NCI-H1417 treated with DMSO at 0.1 percent for 48 hours (cell line): ENCODE measurements at places on chromosomes 4 and X.
A peak's percentile ranks its signal among the peaks of the same experiment; 100 is the strongest.

DNA sequence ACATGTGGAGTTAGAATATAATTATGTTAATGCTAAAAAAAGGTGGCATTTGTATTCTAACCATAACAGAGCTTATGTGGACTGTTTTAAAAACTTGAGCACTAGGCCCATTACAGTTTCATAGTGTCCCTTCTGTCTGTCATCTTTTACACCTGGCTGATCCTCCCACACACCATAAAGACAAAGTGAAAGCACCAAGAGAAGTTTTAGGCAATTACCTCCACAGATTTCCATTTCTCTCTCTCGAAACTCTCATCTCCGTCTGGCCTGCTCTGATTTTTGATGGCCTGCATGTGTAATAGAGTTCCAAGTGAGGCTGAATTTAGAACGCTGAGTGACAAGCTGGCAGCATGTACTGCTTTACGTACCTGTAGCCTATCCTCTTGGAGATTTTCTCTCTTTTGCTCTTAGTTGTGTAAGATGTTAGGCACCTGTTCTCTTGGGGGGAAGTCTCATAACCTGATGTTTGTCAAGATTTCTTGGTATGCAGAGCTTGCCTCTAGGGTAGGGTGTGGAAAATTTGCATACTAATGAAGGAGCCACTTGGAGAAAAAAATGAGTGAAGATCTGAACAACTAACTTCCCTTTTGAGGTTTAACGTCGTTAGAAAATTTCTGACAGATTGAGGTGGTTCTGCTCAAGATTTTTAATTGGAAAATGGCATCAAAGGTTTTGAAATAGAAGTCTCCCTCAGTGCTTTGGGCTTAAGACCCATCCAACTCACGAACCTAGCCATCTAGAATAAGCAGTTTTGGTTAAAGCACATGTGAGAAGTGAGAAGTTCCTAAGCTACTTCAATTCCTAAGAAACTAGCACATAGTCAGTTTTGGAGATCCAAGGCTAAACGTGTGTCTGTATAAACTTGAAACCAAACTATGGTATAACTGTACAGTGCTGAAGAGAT, 57.6 kb upstream of the RAP1GDS1 start:
- no peak for DNase-seq

DNA sequence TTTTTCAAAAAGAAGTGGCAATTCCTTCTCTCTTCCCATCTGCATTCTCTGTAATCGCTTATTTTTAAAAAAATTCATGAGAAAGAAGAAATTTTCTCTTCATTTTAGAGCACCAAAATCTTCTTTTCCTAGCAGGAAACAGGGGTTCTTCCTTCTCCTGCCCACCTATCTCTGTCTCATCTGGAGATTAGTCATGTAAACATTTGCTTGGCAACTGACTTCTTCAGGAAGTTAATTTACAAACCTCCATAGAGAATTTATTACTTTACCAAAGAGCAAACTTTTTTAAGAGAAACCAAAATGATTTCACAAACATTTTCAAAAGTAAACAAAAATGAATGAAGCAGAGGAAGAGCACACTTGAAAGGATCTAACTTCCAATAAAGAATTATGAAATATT, 13.5 kb downstream of the TTC29 start:
- no peak for DNase-seq

DNA sequence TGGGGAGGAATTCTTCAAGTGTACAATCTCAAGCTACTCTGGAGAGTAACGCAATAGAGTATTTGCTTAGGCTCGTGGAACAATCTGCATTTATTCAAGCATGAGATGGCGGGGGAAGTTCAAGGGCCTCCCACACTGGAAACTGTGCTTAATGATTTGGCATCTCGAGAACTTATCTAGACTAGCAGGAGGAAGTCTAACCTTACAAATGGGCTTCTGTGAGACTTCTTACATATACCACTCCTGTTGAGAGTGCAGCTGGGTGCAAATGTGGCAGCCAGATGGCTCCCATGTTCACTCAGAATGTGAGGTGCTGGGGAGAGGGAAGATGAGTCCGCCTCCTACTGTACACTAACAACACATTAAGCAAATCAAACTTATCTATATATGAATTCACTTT, 29.3 kb upstream of the PTPN13 start:
- DNase-seq, result no peak

GRCh38 chr4:37885496-37885895, 5.4 kb upstream of the TBC1D1 start:
- DNase-seq, result no peak

GRCh38 chrX:51144828-51145442, 187.7 kb upstream of the NUDT10 start:
- DNase-seq, result peak; percentile 1

DNA sequence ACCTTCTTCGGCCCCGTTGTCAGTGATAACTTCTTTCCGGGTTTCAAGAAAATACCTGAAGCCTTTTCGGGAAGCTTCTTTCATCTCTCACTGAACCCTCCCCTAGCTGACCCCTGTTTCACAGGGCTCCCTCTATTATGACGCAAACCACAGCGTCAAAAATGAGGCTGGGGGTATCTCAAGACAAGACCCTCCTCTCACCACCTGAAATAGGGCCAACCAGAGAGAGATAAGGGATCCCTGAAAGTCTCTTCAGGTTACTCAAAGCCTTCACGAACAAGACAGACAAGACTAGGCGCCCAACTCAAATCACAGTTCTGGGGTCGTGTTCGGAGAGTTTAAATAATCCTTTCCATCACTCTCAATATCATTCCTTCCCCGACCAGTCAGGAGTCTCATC, 1.2 kb downstream of the PHF8 start:
- no peak for DNase-seq

DNA sequence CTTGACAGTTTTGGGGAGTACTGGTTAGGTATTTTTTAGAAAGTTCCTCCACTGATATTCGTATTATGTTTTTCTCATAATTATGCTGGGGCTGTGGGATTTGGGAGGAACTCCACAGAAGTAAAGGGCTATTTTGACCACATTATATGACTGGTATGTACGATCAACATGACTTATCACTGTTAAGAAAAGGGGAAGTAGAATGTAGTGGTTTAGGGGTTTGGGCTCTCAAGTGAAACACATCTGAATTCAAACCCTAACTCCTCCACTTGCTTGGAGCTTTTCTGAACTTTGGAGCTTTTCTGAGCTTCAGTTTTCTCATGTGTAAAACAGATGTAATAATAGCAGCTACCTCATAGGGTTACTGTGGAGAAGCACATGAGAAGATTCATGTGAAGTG, 96.4 kb upstream of the C1GALT1C1 start:
- DNase-seq, result no peak

- no peak for DNase-seq
Observed at GRCh38 chrX:40303256-40304077, 205.7 kb upstream of the BCOR start.

DNA sequence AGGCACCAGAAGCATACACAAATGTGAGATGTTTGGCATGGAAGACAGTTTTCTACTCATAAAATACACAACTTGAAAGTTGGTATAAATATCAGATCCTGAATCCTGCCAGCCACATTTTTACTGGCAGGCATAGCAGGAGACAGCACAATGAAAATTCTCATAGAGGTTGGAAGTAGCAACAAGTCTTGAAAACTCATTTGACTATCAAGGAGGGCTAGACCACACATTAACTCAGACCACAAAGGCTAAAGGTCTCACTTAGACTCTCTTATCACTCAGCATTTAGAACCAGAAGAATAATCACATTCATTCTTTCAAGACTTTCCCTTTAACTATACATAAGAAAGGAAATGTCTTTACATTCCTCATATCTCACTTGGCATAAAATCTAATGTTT, 56.5 kb downstream of the SORBS2 start:
- DNase-seq, result no peak

DNA sequence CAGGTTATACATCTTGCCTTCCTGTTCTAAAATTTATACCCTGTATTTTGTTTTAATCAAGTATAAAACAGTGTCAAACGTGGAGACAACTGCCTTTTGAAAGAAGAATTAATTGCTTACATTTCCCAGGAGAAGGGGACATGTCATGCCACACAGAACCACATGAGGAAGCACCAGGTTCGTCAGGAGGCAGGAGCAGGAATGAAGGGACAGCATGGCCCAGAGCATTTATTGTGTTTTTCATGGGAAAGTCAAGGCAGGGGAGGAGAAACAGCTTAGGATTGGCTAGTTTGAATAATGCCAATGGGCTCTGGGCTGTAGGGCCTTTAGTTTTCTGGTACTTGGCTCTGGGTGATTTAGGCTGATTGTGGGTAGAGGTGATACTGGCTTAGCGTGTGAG, 203.7 kb downstream of the CFAP299 start:
- DNase-seq, result no peak

DNA sequence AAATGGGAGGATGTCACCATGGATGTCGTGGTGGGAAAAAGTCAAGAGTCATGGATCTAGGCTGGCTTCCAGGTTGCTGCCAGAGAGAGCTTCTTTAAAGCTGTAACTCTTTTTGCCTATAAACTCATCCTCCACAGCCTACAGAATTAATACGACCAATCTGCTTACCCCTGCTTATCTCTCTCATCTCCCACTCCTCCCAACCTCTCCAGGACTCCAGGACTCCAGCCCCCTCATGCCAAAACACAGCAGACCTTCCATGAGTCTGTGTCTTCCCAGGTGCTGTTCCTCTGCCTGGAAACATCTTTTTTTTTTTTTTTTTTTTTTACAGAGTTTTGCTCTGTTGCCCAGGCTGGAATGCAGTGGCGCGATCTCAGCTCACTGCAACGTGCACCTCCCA, 15.3 kb upstream of the SLC10A4 start:
- DNase-seq, result no peak

DNA sequence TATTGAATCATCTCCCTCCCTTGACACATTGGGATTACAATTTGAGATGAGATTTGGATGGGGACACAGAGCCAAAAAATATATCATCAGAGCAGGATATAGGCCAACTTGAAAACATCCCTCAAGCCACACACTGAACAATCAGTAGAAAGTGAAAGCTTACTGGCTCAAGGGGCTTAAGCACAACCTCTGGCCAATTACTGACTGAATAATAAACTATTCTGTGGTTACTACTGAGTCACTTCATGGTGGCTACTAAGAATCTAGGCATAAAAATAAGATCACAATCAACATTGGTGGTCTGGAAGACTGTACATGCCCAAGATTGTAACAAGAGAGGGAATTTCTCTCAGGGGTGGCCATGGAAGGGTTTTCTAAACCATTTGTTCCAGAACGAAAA, 27.4 kb upstream of the GPR174 start:
- DNase-seq, result no peak

DNA sequence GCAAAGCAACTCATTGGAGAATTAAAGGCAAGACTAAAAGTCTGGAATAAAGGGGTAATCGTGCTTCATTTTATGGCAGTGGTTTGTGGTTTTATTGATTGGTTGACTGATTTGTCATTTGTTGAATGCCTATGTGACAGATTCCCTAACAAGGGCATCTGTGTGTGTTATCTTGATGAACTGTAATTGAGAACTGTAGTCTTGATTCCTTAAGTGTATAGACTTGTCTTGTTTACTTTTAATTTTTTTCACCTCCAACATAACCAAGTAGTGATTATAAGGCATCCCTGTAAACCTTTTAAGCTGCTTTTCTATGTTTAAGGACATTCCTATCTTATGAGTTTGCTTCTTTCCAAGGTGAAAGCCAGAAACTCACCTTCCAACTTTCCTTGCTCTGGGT, 216.0 kb upstream of the TAPT1 start:
- DNase-seq, result no peak

DNA sequence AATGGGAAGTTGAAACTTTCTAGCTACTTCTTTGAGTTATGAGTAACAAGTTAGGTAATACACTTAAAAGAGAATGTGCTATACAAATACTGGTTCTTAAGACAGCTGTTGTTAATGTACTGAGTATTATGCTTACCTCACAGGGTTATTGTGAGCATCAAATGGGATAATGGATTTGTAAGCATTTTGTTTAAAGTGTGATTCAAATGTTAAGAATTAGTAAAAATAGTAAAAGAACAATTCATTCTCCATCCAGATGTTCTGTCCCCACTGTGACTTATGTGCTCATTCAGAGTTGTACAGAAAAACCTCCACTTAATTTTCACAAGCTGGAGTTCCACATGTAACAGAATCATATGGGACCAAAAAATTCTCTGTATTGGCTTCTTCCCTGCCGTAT, 63.6 kb downstream of the AR start:
- DNase-seq, result no peak

GRCh38 chrX:24202465-24203031, 53.0 kb downstream of the ZFX start:
- DNase-seq, result no peak

DNA sequence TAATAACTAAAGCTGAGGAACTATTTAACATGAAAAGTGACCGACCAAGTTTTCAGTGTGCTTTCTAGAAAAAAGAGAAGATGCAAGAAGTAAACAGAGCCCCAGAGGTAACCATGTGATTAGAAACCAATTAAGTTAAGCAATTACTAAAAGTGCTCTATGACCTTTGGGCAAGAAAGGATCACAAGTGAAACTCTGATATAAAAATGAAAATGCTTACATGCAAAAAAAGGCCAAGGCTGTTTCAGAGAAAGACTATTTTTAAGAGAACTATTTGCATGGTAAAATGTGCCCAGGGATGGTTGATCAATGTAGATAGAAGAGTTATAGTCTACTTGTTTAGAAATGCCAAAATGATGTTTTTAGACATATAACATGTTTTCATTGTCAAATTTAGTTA, 22.0 kb downstream of the KLHL15 start:
- DNase-seq, result no peak

DNA sequence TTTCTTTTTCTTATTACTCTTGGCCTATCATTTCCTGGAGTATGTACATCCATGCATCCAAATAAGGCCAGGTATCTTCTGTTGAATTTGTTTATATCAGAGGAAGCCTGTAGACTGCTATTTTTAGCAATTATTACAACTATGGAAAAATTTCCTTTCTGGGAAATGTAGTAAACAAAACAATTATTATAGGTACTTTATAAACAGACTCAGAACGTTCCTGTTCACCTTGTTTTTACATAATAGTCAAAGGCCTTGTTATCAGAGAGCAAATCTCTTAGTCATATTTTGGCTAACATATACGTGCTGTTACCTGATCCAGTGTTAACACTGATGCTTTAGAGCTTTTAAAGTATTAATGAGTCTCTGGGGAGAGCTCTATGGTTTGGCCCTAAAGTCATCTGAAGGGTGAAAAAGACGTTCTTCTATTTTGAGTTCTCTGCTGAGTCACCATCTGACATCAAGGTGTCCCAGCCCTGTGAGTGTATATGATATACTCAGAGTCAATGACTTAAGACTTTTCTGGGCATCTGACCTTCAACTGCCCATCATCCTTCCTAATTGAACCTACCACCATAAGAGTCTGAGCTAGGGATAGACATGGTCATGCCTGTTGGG, 7.3 kb downstream of the SPARCL1 start:
- DNase-seq, result no peak

DNA sequence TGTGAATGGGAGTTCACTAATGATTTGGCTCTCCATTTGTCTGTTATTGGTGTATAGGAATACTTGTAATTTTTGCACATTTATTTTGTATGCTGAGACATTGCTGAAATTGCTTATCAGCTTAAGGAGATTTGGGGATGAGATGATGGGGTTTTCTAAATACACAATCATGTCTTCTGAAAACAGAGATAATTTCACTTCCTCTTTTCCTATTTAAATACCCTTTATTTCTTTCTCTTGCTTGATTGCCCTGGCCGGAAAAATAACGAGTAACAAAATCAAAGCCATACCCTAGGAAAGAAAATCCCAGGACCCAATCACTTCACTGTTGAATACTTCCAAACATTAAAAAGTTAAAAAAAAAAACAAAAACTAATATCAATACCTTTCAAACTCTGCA, 67.7 kb upstream of the UGT2B4 start:
- no peak for DNase-seq
